ENCODE measurements at places on chromosomes 7 and 10.

GRCh38 chr10:69629897-69630650 is at the start of gene FAM241B:
Gene FAM241B (plus strand): TSS chr10:69630247. CDS start chr10:69631744, 1,497 bp downstream.
- DNase-seq = no peak

DNA sequence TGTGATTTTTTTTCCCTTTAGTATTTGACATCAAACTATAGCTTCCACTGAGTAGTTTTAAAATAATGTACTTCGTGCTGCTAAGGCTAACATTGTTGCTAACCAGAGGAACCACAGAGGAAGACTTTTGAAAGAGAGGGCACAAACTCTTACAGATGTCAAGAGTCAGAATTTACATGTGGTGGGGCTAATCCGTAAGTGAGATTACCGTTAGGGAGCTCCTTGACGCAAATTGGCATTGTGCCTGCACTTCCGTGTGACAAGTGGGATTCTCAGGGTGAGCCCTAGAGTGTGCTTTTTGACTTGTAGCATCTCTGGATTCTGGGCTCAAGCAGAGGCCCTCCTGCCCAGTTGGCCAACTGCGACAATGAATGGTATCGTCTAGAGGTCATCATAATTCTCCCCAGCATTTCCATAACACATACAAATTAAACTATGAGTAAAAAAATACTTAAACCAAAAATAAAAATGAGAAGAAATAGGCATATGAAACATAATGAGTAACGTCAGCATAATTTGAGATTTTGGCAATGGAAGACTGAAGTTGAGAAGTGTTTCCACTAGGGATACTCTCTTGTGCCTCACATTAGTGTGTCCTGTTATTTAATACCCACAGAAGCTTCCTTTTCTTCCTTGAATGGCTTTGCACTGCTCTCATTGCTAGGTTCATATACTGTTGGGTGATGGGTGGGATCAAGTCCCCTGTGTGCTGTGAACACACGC is 164.0 kb downstream of the SDK1 start:
- DNase-seq = no peak

DNA sequence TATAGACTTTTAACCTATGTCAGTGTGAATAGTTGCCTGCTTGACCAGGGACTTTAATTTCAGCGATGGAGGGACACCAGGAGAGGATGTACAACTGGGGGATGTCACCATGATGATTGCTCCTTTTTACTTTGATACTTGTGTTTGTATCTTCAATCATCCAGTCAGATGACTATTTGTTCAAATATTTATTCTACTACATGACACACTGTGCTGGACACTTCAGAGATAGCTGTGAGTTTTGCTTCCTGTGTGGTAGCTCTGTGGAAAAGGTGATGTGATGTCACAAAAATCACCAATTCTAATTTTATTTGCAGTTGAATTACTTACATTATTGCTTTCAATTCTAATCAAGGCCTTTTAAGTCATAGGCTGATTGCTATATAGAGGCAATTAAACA is 62.7 kb upstream of the CREB5 start:
- no peak for DNase-seq

DNA sequence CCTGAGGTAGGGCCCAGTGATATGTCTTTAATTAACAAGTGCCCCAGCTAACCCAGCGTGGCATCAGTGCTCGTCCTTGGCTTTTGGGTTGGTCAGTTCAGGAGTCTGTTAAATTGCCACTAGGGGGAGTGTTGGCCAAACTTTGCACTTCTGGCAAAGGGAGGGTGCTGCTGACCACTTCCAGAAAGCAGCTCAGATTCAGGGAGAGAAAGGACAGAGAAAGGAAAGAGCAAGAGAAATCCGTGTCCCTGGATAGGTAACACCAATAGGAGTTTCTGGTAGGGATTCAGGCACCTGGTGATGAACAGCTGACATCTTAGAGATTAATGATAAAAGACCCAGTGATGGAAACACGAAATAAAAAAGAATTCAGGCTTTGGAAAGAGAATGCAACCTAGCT is 243.1 kb upstream of the AOAH start:
- DNase-seq = peak; percentile 36

DNA sequence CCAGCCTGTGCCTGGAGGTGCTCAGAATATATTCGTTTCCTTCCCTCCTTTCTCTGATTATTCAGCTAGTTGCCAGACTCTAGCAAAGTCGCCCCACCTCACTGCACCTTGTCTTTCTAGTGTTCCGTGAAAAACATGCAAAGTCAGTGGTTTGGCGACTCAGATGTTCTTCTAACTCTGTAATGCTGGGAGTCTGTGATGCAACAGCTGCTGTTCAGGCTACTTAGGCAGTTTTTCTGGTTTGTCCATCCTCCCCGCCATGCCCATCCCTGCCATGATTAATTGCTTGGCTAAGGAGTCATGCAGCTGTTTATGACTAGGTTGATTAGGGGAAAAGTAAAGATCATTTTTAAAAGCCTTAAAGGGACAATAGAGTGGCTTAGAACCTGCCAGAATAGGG is 99.4 kb downstream of the MTPN start:
- DNase-seq = no peak

DNA sequence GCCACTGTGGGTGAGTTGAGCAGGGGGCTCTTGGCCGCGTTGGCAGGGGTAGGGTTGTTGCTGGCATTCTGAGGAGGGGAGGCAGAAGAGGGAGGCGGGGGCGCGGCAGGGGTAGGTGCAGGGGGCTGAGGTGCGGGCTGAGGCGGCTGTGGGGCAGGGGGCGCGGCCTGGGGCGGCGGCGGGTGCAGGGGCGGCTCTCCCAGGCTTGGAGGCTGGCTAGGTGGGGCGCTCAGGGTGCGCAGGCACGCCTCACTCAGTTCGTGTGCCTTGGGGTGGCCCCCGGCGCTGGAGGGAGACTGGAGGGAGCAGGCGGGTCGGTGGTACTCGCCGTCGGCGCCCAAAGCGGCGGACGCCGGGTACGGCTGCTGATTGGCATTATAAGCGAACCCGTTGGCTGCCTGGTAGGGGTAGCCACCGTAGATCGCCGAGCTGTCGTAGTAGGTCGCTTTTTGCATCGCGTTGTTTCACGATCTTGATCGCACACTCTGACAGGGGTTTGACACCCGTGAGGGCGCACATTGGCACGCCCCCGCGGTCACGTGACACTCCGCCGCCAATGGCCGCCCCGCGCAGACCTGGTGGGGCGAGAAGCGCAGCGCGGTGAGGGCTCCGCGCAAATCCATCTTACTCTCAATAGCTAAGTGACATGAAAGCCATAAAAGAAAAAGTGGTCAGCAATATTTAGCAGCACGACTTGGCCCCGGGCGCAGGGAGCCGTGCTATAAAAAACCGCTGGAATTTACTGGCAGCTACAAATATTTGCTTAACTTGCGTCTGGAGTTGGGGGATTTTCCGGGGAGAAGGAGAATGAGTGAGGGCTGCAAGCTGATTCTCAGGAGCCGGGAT is 7.9 kb upstream of the HOXA2 start:
- no peak for DNase-seq

Data from substantia nigra (tissue), 51 donors.